Activated CD4-positive, alpha-beta T cell treated with anti-CD3 and anti-CD28 coated beads, Interleukin-2, Interleukin-6, amounts not matched to agents 100 ng/mL and 50 ng/mL, durations not matched to agents 16 hours and 8 hours (primary cell): ENCODE measurements at places on chromosomes 5 and 9.

- DNase-seq: no peak
These were observed 101.6 kb downstream of the CDH12 start for GRCh38 chr5:22751536-22751935.

GRCh38 chr5:147359581-147359980, 124.8 kb downstream of the STK32A start:
- no peak for DNase-seq

- no peak for DNase-seq
These were observed 37.2 kb downstream of the RCL1 start for GRCh38 chr9:4829969-4830368.

DNA sequence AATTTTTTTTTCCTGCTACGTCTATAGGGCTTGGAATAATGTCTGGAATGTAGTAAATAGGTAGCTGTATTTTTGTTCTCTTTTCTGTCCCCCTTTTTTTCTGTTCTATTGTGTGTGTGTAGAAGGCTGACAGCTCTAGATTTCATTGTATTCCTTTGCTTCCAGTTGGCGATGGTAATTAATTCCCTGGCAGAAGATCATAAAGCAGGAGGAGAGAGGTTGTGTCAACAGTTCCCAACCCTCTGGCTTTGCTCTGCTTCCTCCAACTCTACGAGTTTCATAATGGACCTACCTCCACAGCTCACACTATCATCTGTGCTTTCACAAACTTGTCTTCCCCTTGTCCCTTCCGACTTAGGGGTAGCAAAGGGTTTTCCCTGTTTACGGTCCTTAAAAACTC, 117.9 kb upstream of the CDH18 start:
- no peak for DNase-seq
